ENCODE measurements at places on chromosomes 1 and 21. TPM values are rescaled to one million over a fixed set of nuclear protein-coding genes. Genes with fewer than 3 reads are reported as not detected.

The XKR8 gene
- total RNA-seq: 6.8 TPM

The LINGO4 gene
- not detected for total RNA-seq

The SLC9C2 gene
- total RNA-seq: not detected

The COL8A2 gene
- 4.7 TPM for total RNA-seq

The PLOD1 gene
- 309 TPM for total RNA-seq

The GPX7 gene
- 52.8 TPM for total RNA-seq

The OR14K1 gene
- not detected for total RNA-seq

The CYP4A11 gene
- total RNA-seq: not detected

The A3GALT2 gene
- total RNA-seq: not detected

The ABL2 gene
- 66.9 TPM for total RNA-seq

The C1orf167 gene
- not detected for total RNA-seq

The CFHR1 gene
- not detected for total RNA-seq

The DAB1 gene
- total RNA-seq: not detected

The SYT6 gene
- not detected for total RNA-seq

The LCE6A gene
- not detected for total RNA-seq

The CTSE gene
- not detected for total RNA-seq

The KISS1 gene
- total RNA-seq: 11.0 TPM

The CELA3A gene
- total RNA-seq: not detected

The PRKAA2 gene
- total RNA-seq: 1.3 TPM

The WNT3A gene
- not detected for total RNA-seq

The TMEM269 gene
- under 0.01 TPM for total RNA-seq

The CD244 gene
- total RNA-seq: not detected

The SPATA46 gene
- total RNA-seq: not detected

The LAX1 gene
- total RNA-seq: under 0.01 TPM

The GBP3 gene
- total RNA-seq: 24.8 TPM

The ICOSLG gene
- 0.64 TPM for total RNA-seq

The RIPPLY3 gene
- under 0.01 TPM for total RNA-seq

The BARHL2 gene
- not detected for total RNA-seq

The SLC41A1 gene
- total RNA-seq: 20.7 TPM

The ARTN gene
- total RNA-seq: not detected

The CD52 gene
- not detected for total RNA-seq

The LPAR3 gene
- total RNA-seq: 2.6 TPM

The PROX1 gene
- total RNA-seq: under 0.01 TPM

Measured in fibroblast of villous mesenchyme (primary cell).